ENCODE measurements at places on chromosomes 2 and 18. TPM values are rescaled to one million over a fixed set of nuclear protein-coding genes. Genes with fewer than 3 reads are reported as not detected.

The ARHGEF33 gene
- total RNA-seq: 0.04 TPM

The LRRTM4 gene
- total RNA-seq: not detected

The PDCD1 gene
- total RNA-seq: 1.7 TPM

The DSG4 gene
- not detected for total RNA-seq

The C2orf92 gene
- 2.5 TPM for total RNA-seq

- DNase-seq: no peak
Measured at GRCh38 chr2:240896394-240896793, 438 bp upstream of the MAB21L4 start.

- no peak for DNase-seq
Measured at GRCh38 chr2:54809819-54810218, 86.4 kb downstream of the EML6 start.

- no peak for DNase-seq
Measured at GRCh38 chr2:222424729-222425671, 657 bp downstream of the SGPP2 start.

GRCh38 chr2:109387221-109387735 lies 226.5 kb downstream of the SEPTIN10 start:
- DNase-seq: no peak

- no peak for DNase-seq
Measured at GRCh38 chr18:7953095-7953958, 386.2 kb downstream of the PTPRM start.

DNA sequence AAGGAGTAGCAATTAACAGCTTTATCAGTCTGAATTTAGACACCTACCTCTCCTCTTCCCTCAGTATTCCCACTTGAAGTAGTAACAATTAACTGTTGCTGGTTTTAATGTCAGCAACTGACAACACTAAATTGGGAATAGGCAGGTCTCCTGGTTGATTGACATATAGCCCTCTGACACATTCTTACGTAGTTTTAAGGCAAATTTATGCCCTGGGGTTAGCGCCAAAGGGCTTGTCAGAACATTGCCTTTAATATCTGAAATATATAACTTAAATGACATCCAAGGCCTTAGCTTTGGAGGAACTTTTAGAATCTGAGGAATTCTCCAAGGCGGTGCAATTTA lies 7.4 kb downstream of the ASXL3 start:
- no peak for DNase-seq

GRCh38 chr2:235048549-235048948 lies 96.7 kb downstream of the SH3BP4 start:
- DNase-seq: no peak
